Keratinocyte (primary cell): ENCODE measurements at places on chromosomes 11 and 22.

DNA sequence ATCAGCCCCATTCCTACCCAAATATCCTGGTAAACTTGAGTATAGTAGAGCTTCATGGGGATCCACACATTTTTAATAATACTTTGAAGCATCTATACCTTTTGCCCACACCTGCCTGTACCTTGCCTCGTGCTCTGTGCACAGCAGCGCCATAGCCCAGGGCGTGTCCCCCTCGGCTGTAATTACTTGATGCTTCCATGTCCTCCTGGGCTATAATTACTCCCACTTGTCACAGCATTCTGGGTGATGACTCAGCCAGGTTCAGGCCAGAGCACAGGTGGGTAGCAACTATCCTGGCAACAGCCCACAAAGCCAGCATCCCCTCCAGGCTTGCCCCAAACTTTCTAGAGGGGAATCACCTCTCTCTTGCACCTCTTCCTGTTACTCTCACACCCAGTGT lies 23.7 kb upstream of the SLC36A4 start:
- no peaks in the 10 kb centered on the region for H3K27me3 ChIP-seq
- H3K27ac ChIP-seq: no peak overlapping the region
- no peaks in the 10 kb centered on the region for H3K4me1 ChIP-seq
- no peaks in the 10 kb centered on the region for H3K36me3 ChIP-seq

- DNase-seq: no peak
- H3K27ac ChIP-seq: no peak overlapping the region
- no peak overlapping the region for H3K4me3 ChIP-seq
- no peaks in the 10 kb centered on the region for H3K4me1 ChIP-seq
Measured at GRCh38 chr22:33831207-33831606, 89.1 kb downstream of the LARGE1 start.

GRCh38 chr11:121482231-121483129 lies 29.7 kb upstream of the SORL1-AS1 start:
- no peak for DNase-seq
- H3K27me3 ChIP-seq: no peaks in the 10 kb centered on the region
- no peak overlapping the region for H3K4me3 ChIP-seq
- H3K27ac ChIP-seq: no peak overlapping the region
- peaks cover 3% of the 10 kb centered on the region for H3K36me3 ChIP-seq

DNA sequence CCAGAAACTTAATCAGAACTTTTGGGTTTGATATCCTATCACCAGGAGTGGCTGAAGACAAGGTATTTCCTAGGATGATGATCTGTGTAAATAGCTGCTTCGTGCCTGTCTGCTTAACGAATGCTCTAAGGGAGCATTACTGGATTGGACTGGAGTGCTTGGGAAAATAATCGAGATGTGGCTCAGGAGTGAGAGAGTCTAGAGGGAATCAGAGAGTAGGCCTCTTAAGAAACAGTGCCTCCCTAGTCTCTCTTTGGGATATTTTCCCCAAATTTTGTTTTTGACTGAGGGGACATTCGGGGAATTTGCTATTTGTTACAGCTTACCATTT lies 2.5 kb downstream of the MAML2 start:
- no peak for DNase-seq
- H3K27me3 ChIP-seq: no peaks in the 10 kb centered on the region
- no peak overlapping the region for H3K4me3 ChIP-seq
- no peak overlapping the region for H3K27ac ChIP-seq
- peaks cover 48% of the 10 kb centered on the region for H3K4me1 ChIP-seq

DNA sequence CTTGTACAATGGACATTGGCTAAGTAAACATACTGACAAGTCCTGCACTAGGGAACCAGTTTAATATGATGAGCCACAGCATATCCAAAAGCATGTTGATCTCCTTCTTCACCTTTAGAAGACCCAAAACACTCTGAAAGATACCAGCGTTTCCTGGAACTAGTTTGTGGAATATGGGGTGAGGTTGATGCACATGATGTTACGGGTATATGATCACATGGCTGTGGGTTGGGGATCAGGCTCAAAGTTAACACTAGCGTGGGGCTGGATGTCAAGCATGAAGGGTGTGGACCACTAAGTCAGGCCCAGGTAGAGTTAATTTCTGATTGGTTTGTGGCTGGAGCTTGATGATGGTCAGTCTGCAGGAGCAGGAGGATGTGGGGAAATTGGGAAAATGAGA lies 9.0 kb downstream of the IGLL5 start:
- no peak overlapping the region for H3K4me3 ChIP-seq
- peaks cover 21% of the 10 kb centered on the region for H3K27me3 ChIP-seq
- no peak overlapping the region for H3K27ac ChIP-seq
- H3K36me3 ChIP-seq: no peaks in the 10 kb centered on the region
- no peaks in the 10 kb centered on the region for H3K4me1 ChIP-seq
- DNase-seq: no peak
